Stimulated activated naive B cell treated with anti-CD40 and anti-IgM and Interleukin-4, amounts not matched to agents 10 μg/mL and 1 μg/mL and 100 μg/mL, for 72 hours (primary cell): ENCODE measurements at places on chromosomes 5 and 9.

DNA sequence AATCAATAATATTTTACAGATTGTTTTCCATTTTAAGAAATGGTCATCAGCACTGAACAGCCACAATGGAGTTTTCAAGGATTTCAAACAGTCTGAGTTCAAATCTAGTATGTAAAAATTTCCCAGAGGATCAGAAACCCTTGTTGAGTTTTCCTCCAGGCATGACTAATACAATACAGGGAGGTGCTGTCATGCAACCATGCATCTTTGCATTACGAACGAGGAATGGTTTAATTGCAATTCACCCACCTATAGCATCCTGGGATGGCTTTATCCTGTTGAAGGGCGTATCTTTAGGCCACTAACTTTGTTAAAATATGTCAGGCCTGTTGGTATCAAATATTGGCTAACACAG lies 196.4 kb downstream of the EFNA5 start:
- H3K4me3 ChIP-seq, result no peak overlapping the region
- H3K36me3 ChIP-seq, result no peaks in the 10 kb centered on the region
- no peaks in the 10 kb centered on the region for H3K27me3 ChIP-seq
- no peak for DNase-seq

DNA sequence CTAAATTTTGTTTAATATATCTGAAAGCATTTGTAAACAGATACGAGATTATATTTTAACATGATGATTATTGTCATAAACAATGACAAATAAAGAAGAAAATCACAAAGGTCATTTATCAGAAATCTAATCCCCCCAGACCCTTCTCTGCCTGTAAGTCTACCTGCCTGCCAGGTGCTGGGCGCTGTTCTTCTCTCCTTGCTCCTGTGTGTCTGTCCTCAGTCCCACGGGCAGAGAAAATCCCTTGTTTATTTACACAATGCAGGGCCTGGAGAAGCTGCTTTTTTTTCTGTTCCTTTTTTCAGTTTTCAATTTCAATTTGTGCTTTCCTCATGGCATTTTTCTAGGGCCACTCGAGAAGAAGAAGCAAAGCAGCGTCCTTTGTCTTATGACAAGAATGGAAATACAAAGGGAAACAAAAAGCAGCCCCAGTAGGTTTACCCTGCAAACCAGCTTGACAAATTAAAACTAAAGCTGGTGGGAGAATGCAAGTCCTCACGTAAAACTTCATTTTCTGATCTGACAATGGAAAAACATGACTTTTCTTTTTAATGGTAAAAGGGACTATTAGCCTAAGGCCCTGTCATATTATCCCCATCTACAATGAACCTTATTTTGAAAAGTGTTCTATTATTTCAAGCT lies 282.4 kb upstream of the KLF9 start:
- H3K4me1 ChIP-seq, result no peaks in the 10 kb centered on the region
- DNase-seq, result no peak
- no peaks in the 10 kb centered on the region for H3K36me3 ChIP-seq
- H3K4me3 ChIP-seq, result no peak overlapping the region
- no peaks in the 10 kb centered on the region for H3K27me3 ChIP-seq
- H3K27ac ChIP-seq, result no peak overlapping the region

DNA sequence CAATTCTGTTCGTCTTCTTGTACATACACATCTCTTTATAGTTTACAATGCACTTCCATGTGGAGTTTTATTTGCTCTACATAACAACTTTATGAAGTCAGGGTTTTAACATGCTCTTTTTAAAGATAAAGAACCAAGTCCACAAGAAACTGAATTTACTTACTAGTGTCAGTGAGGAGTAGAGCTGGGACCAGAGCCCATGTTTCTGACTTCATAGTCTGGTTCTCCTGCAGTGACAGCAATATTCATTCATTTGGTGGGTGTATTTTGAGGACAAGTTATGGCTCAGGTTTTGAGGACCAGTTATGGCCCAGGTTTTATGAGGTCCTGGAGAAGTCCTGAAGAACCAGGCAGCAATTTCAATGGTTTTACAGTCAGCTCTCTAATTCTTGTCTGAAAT lies 481.9 kb upstream of the TNC start:
- no peaks in the 10 kb centered on the region for H3K4me1 ChIP-seq
- peaks cover 7% of the 10 kb centered on the region for H3K27me3 ChIP-seq
- H3K36me3 ChIP-seq, result no peaks in the 10 kb centered on the region
- H3K4me3 ChIP-seq, result no peak overlapping the region
- H3K27ac ChIP-seq, result no peak overlapping the region

DNA sequence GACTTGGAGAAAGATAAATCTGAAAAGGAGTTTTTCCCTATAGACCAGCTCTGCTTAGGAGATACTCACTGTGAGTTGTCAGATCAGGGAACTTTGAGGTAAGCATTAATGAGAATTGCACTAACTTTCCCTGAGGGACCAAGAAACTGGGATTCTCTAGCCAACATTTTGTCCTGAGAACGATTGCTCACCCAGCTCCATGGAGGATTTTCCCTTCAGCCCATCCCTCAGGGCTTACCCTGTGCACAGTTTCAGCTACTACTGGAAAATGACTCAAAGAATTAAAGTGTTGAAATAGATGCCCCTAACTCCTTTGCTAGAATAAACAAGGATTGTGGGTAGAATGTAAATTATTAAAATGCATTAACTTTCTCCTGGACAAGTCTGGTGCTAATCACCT lies 237.2 kb upstream of the IL12B start:
- no peak for DNase-seq
- no peaks in the 10 kb centered on the region for H3K36me3 ChIP-seq
- H3K4me1 ChIP-seq, result no peaks in the 10 kb centered on the region
- H3K27me3 ChIP-seq, result no peaks in the 10 kb centered on the region

GRCh38 chr5:112372543-112372942 lies 46.5 kb downstream of the EPB41L4A start:
- no peak for DNase-seq
- H3K27ac ChIP-seq, result no peak overlapping the region
- H3K4me3 ChIP-seq, result no peak overlapping the region
- no peaks in the 10 kb centered on the region for H3K36me3 ChIP-seq

GRCh38 chr9:34588671-34589635 lies 571 bp downstream of the CNTFR start:
- H3K4me3 ChIP-seq, result peak overlapping the region; percentile 76
- no peak overlapping the region for H3K27ac ChIP-seq
- H3K4me1 ChIP-seq, result peaks cover 60% of the 10 kb centered on the region
- peaks cover 92% of the 10 kb centered on the region for H3K27me3 ChIP-seq
- peaks cover 5% of the 10 kb centered on the region for H3K36me3 ChIP-seq
- DNase-seq, result no peak

DNA sequence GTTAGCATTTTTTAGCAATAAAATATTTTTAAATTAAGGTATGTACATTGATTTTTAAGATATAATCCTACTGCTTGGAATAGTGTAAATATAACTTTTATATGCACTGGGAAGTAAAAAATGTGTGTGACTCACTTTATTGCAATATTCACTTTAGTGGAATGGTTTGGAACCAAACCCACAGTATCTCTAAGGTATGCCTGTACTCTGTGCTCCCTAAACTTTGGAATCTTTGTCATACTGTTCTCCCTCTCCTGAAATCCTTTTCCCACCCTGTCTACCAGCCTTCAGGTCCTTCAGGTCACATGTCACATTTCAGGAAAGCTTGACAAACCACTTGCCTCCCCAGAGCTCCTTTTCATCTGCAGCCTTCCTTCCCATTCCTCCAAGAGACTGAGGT lies 308.7 kb downstream of the SPOCK1 start:
- H3K4me1 ChIP-seq, result no peaks in the 10 kb centered on the region
- no peaks in the 10 kb centered on the region for H3K27me3 ChIP-seq
- H3K27ac ChIP-seq, result no peak overlapping the region
- H3K4me3 ChIP-seq, result no peak overlapping the region

DNA sequence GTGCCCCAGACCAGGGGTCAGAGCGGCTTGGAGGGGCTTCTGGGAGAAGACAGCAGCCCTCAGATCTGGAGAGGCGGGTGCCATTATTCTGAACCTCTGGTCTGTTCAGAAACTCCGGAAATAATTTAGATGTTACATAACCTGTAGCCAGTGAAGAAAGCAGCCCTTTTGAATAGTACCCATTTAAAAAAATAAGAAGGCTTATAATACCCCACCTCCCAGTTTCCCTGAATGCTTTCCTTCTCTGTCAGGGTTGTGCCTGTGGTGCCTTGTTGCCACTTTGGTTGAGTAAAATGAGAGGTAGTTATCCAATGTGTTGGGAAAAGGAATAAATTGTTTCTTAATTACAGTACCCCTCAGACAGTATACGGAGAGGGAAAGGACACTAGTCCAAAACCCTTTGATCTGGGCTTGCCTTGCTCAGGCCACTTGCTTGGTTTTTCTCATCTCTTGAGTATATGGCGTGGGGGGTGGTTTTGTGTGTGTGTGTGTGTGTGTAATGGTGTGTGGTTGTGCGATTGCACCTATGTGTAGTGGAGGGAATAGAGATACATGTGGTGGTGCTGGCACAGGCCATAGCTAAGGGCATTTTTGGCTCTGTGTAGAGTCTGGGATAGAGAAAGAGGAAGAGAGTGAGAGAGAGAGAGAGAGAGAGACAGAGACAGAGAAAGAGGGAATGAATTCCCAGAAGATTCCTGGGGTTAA lies 59.1 kb upstream of the TLR4 start:
- no peak overlapping the region for H3K27ac ChIP-seq
- H3K4me1 ChIP-seq, result peaks cover 7% of the 10 kb centered on the region
- no peak for DNase-seq
- no peak overlapping the region for H3K4me3 ChIP-seq
- peaks cover 60% of the 10 kb centered on the region for H3K27me3 ChIP-seq

DNA sequence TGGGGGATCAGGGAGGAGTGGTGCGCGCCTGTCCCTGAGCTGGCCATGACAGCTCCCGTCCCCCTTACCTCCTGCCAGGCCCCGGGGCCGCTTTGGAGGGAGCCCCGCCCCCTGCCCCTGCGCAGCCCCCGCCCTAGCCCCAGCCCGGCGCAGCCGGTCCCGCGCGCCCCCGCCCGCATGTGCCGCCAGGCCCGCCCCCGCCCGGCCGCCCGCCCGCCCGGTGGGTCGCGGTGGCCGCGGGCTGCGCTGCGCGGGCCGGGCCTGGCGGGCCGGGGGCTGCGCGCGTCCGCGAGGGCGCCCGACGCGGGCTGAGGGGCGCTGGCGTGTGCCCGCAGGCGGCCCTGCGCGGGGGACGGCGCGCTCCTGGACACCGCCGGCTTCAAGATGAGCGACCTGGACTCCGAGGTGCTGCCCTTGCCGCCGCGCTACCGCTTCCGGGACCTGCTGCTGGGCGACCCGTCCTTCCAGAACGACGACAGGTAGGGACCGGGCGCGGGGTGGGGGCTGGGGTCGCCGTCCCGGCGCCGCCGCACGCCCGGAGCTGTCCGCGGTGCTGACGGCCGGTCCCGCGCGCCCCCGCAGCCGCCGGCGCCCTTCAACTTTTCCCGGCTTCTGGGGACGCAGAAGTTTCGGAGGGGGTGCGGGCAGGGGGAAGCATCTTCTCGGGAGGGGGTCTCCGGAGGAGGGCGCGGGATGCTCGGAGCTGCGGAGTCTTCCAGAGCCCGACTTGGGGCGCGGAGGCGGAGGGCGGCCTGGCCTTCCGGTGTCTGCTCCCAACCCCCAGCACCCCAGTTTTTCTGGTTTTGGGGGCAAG lies 12.5 kb downstream of the KCNT1 start:
- no peaks in the 10 kb centered on the region for H3K4me1 ChIP-seq
- peaks cover 49% of the 10 kb centered on the region for H3K27me3 ChIP-seq
- no peak overlapping the region for H3K4me3 ChIP-seq
- no peaks in the 10 kb centered on the region for H3K36me3 ChIP-seq
- no peak overlapping the region for H3K27ac ChIP-seq

GRCh38 chr5:168528521-168529373 lies at the start of gene FBLL1:
Gene FBLL1, plus strand, starts transcription at chr5:168529305. Its CDS starts 200 bp downstream, at chr5:168529505.
- no peak for DNase-seq
- no peak within 1 kb of the TSS for H3K27ac ChIP-seq
- peaks cover 18% of the 10 kb centered on the region for H3K36me3 ChIP-seq
- H3K4me1 ChIP-seq, result peaks cover 18% of the 10 kb centered on the region
- peak within 1 kb of the TSS; percentile 76 for H3K4me3 ChIP-seq
- H3K27me3 ChIP-seq, result peaks cover 54% of the 10 kb centered on the region

- H3K4me3 ChIP-seq, result no peak overlapping the region
- H3K27me3 ChIP-seq, result peaks cover 49% of the 10 kb centered on the region
- no peak for DNase-seq
- no peak overlapping the region for H3K27ac ChIP-seq
- peaks cover 2% of the 10 kb centered on the region for H3K36me3 ChIP-seq
Measured at GRCh38 chr5:171444582-171444981, 25.1 kb downstream of the FGF18 start.

DNA sequence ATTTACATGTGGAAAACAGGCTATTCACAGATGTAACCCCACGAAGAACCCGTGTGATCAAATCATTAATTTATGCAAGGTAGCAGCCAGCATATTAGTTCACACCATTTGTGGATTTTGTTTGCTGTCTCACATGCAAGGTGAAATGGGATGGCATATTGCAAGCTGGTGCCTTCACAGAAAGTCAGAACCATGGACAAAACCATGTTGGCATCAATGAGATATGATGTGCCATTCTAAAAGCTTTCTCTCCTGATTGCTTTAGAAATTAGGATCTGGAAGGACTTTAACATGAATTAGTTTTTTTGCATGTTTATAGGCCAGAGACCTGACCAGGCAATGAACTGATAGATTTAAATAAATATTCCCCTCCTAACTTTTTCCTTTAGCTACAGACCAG lies 129.3 kb downstream of the SEMA6A start:
- peaks cover 20% of the 10 kb centered on the region for H3K36me3 ChIP-seq
- H3K27ac ChIP-seq, result no peak overlapping the region
- no peaks in the 10 kb centered on the region for H3K27me3 ChIP-seq

- no peaks in the 10 kb centered on the region for H3K4me1 ChIP-seq
- H3K27ac ChIP-seq, result no peak overlapping the region
- no peaks in the 10 kb centered on the region for H3K36me3 ChIP-seq
- H3K4me3 ChIP-seq, result no peak overlapping the region
Measured at GRCh38 chr5:167478188-167478587, 813.3 kb upstream of the WWC1 start.

DNA sequence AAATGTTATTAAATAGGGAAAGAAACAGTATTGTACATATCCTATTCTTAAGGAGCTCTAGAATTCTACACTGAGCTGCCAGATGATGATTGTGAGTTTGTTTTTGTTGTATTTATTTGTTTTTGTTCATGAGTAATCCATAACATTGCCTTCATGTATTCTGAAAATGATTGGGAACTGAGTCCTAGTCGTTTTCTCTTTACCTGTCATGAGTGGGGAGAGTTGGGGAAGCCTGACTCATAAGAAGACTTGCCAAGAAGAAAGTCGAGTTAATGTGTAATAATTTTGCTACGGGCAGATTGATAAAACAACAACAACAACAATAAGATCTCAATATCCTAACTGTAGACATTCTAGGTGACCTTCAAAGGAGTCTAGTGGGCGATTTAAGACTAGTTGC lies 103.8 kb downstream of the ANKRD55 start:
- no peaks in the 10 kb centered on the region for H3K27me3 ChIP-seq
- no peak overlapping the region for H3K27ac ChIP-seq
- no peak for DNase-seq
- no peak overlapping the region for H3K4me3 ChIP-seq
- no peaks in the 10 kb centered on the region for H3K4me1 ChIP-seq

- peaks cover 32% of the 10 kb centered on the region for H3K27me3 ChIP-seq
- H3K27ac ChIP-seq, result peak overlapping the region; percentile 88
- no peaks in the 10 kb centered on the region for H3K36me3 ChIP-seq
- DNase-seq, result no peak
- peak overlapping the region; percentile 53 for H3K4me3 ChIP-seq
Measured at GRCh38 chr9:114697951-114698351, 16.0 kb upstream of the TEX48 start.

- H3K4me3 ChIP-seq, result no peak overlapping the region
- H3K27ac ChIP-seq, result no peak overlapping the region
- DNase-seq, result no peak
- H3K27me3 ChIP-seq, result no peaks in the 10 kb centered on the region
- peaks cover 25% of the 10 kb centered on the region for H3K36me3 ChIP-seq
Measured at GRCh38 chr9:128637656-128638055, 19.0 kb downstream of the DYNC2I2 start.

- H3K36me3 ChIP-seq, result no peaks in the 10 kb centered on the region
- no peak overlapping the region for H3K4me3 ChIP-seq
- no peaks in the 10 kb centered on the region for H3K27me3 ChIP-seq
- H3K27ac ChIP-seq, result no peak overlapping the region
- no peak for DNase-seq
Measured at GRCh38 chr5:36561601-36562000, 44.8 kb upstream of the SLC1A3 start.
